EH (cell line): ENCODE measurements at places on chromosomes 5 and 9.

DNA sequence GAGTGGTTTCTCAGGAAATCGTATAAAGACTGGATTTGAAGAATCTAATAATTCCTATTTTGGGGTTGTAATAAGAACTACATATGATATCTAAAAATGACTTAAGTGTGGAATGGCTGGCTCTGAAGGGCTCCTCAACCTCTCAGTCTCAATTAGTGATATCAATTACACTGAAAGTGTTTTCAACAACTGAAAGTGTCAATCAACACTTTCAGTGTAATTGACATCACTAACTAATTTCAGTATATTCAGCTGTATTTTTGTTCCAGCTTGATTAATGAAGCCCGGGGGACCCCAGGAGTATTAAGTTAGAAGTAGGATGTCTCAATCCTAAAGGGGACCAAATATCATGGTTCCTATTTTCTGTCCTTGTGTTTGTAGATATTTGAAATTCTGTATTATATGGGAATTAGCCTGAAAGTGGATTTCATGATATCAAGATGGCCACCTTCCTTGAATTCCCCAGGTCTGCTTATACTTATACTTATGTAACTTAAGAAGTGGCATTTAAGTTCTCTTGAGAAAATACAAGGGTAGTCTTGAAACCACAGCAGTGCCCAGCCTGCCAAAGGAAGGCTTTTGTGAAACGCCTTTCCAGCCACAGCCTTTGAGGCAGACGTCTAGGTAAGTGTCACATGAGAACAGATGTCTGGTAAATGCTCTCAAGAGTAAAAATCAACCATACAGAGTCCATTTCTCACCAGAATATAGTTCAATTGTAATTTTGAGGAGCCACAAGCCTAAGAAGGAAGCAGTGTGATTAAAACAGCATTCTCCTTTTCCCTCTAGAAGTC, 4.6 kb downstream of the BASP1 start:
- no peak for DNase-seq

- no peak for DNase-seq
Measured at GRCh38 chr5:38532165-38532669, 24.2 kb downstream of the LIFR start.

GRCh38 chr5:38319491-38319890, 61.1 kb downstream of the EGFLAM start:
- peak; percentile 1 for DNase-seq

- DNase-seq: no peak
Measured at GRCh38 chr9:96587338-96588315, 32.0 kb downstream of the CDC14B start.

DNA sequence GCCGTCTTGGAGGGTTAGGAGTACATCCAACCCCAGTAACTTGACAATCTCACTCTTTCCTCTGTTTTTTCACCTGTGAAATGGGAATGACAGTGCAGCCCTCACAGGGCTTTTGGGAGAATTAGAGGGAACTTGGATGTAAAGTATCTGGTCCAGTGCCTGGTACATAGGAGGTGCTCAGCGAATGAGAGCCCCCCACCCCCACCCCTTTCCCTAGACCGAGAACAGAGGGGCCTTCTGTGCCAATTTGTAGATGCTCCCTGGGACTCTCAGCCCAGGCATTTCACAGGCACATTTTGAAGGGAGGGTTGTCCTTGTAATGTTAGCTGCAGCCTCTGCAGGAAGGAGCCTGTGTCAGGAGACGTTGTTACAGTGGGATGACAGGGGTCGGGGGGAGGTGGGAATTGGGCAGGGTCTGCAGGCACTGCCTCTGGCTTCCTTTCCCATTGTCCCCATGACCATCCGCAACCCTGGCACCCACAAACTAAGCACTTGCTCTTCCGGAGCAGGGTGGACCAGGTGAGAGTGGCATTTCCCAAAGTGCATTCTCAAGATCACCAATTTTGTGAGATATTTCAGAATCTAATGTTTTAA, 47.0 kb downstream of the AMBP start:
- no peak for DNase-seq

GRCh38 chr5:68432682-68433081, 217.1 kb downstream of the PIK3R1 start:
- no peak for DNase-seq

- DNase-seq: no peak
Measured at GRCh38 chr9:134944351-134944802, 26.7 kb upstream of the FCN1 start.

DNA sequence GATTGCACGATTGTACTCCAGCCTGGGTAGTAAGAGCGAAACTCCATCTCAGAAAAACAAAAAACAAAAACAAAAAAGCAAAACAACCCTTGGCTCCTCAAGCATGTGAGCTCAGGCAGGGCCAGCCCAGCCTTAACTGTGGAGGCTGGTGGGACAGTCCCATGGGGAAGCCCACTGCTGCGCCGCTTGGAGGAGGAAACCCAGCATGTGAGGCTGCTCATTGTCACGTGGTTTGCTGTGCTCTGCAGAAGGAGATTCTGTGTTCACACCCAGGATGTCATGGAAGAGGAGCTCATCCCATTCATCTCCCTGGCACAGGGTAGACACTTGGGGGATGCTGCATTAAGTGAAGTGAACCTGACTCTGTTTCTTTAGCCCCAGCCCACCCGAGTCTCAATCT, 4.0 kb downstream of the ZBED3 start:
- no peak for DNase-seq

- no peak for DNase-seq
Measured at GRCh38 chr9:97188545-97188944, 118.9 kb upstream of the CCDC180 start.

- no peak for DNase-seq
Measured at GRCh38 chr5:179816401-179816795, 4.3 kb upstream of the SQSTM1 start.

GRCh38 chr9:77010527-77010926, 8.9 kb upstream of the FOXB2 start:
- DNase-seq: no peak

GRCh38 chr5:180463216-180463900, 30.8 kb upstream of the CNOT6 start:
- no peak for DNase-seq

DNA sequence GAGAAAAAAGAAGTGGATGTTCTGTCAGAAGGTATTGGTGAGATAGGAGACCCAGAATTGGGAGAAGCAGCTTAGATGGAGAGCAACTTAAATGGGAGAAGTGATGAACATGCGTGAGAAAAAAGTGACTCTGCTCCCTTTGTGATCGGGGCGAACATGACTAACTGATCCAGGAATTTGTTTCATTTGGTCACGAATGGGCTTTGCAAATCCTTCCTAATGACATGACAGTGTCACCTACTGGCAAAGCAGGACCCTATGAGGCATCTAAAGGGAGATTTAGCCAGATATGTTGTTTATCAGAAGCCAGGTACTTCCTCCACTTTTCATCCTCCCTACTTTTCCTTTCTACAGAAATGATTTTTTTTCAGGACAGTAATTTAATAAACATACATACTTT, 787.4 kb upstream of the RGMB start:
- DNase-seq: peak; percentile 78

DNA sequence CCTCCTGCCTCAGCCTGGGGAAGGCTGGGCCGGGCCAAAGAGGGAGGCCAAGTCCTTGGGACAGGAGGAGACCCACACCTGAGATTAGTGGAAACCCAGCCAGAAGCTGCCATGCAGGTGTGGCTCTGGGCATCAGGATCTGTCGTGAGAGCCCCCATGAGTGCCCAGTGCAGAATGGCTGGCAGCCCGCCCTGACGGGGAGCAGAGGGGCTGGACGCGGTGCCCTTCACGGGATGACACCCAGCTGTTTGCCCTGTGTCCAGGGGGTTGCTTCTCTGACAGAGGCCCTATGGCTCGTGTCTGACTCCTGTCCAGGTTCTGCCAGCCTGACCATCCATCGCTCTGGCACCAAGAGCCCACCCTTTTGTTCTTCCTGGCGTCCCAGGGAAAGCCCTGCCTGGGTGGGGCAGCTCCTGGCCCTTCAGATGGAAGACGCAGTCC, 8.5 kb downstream of the DIPK1B start:
- no peak for DNase-seq

DNA sequence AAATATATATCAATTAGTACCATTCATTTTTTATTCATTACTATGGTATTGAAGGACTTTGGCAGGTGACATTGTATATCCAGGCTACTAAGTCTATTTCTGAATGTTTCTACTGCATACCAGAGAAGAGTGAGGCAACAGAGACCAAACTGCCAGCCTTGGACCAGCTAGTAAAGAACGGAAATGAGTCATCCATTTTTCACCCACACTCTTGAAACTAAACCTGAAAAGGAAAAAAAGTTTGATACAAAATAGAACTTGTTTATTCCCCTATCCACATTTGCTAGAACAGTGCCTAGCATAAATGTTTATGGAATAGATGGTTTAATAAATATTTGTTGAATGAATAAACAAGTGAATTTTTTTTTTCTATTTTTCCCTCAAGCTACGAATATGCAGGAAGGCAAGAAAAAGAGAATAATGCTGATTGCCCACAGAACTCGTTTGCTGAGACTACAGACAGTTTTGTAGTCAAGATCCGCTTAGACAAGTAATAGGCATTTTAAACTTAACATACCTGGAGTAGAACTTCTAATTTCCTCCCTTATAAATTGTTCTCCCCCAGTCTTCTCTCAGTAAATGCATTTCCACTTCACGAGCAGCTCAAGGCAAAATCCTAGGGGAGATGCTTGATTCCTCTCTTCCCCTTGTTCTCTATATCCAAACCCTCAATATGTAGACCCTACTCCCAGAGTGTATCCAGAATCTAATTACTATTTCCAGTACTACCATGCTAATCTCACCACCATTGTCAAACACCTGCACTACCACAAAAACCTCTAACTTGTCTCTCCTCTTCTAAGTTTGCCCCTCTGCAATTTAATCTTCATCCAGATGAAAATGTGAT, 146.2 kb upstream of the RASA1 start:
- peak; percentile 90 for DNase-seq

GRCh38 chr9:91711755-91712601, 238.1 kb downstream of the ROR2 start:
- DNase-seq: peak; percentile 7

GRCh38 chr5:111144352-111144930, 52.3 kb downstream of the WDR36 start:
- DNase-seq: no peak

GRCh38 chr5:136190904-136191303, 2.1 kb downstream of the SMIM32 start:
- no peak for DNase-seq

- DNase-seq: peak; percentile 79
Measured at GRCh38 chr5:151202381-151203139, 21.3 kb downstream of the CCDC69 start.

DNA sequence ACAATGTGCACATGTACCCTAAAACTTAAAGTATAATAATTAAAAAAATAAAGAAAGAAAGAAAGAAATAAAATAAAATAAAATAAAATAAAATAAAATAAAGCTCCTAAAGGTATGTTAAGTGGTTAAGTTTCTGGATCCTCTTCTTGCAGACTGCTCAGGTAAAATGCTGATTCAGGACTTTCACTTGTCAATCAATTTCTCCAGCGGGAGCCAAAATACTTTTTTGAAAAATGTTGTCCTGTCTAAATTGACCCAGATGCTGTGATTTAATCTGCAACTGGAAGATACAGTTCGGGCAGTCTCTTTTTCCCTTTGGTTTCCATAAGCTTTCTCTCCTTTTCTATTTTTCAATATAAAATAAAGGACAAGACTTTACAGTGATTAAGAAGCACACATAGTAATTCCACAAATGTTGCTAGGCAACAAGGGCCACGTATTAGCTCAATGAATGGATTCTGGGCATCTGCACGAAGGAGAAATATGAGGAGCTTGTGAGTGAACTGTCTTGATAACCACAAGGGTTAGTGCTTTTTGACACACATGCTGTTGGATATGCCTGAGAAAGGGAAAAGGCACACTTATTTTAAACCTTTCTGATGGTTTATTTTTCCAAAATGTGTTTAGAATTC, 38.6 kb downstream of the HTR4 start:
- DNase-seq: peak; percentile 22

GRCh38 chr5:19891658-19892057, 96.3 kb downstream of the CDH18 start:
- DNase-seq: peak; percentile 87

GRCh38 chr9:84822589-84823233, 153.2 kb downstream of the NTRK2 start:
- DNase-seq: no peak

- DNase-seq: peak; percentile 61
Measured at GRCh38 chr9:130128251-130128650, 44.0 kb upstream of the NCS1 start.

DNA sequence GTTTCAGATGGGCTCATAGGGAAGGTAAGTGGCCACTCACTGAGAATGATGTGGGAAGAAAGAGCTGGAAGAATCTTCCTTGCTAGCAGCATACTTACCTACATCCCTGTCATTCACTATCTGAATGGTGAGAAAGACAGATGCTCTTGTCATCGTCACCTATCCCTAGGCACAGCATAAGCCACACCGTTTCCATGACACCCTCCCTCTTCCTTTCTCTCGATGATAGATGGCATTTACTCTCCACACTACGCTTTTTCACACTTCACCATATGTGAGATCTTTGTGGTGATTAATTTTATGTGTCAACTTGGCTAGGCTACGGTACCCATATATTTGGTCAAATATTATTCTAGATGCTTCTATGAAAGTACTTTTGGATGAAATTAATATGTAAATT, 44.4 kb upstream of the FER start:
- no peak for DNase-seq

DNA sequence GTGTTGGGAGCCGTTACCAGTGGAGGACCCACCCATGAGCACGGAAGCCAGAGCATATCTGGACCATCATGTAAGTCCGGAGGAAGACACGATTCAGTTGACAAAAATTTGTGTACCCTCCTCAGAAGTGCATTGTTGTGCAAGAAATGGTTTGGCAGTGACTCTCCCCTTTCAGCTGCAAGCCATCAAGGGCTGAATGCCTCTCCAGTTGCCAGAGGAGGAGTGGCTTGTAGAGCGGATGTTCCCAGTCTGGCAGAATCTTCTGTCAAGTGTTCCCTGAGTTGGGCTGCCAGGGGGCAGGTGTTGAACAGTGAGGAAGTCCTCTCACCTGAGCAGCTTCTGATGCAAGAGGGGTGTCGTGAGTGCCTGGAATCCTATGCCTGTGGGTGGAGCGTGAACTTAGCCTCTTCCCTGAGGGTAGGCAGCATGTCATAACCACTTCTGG, 27.6 kb upstream of the CDKN2AIPNL start:
- peak; percentile 97 for DNase-seq
